ENCODE measurements at places on chromosomes 4 and X.

GRCh38 chr4:110610620-110610939, 12.3 kb downstream of the PITX2 start:
- DNase-seq = no peak

DNA sequence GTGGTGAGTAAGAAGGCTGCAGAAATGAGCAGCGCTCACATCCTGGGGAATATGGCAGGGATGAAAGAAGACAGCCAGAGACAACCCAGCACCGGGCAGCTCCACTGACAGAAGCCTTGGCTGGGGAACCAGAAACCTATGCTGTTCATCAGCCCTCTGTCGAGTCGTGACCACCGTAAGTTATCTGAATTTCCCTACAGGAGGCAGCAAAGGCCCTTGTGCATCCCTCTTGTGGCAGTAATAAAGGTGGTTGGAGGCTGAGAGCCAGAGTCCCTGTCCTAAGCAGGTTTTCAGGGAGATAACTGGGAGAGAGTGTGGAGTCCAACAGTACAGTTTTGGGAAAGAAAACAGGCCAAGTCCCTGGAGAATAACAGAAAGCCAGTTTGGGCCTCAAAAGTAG, 194.0 kb upstream of the BOD1L1 start:
- DNase-seq = no peak

GRCh38 chr4:84309191-84309590, 189.9 kb downstream of the NKX6-1 start:
- DNase-seq = no peak

GRCh38 chr4:111773858-111774257, 371.4 kb upstream of the FAM241A start:
- no peak for DNase-seq

- DNase-seq = no peak
These were observed 27.5 kb upstream of the OTUD4 start for GRCh38 chr4:145207934-145208333.

- DNase-seq = no peak
These were observed 381.9 kb downstream of the PRDM5 start for GRCh38 chr4:120540625-120541024.

DNA sequence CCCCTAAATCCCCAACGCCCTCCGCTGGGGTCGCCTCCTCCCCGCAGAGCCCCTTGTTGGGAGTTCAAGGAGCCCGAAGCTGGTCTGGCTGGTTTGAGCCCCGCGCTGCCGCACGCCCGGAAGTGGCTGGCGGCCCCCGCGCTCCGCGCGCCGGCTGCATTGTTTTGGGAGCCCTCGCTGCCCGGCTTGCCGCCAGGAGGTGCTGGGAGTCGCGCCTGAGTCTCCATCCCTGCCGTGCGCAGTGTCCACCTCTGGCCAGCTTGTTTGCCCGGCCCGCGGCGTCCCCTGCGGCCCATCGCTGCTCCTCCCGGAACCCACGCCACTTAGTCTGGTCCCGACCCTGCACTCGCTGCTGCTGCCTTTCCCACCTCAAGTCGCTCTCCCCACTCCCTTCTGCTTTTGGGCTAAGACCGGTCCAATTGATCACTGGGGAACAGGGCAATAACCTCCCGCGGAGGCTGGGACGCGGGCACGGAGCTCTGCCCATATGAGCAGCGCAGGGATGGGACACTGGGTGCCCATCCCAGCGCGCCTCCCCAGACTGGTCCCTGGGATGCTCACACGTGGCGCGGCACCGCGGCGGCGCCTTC, 2.2 kb upstream of the SFRP2 start:
- DNase-seq = peak; percentile 53

GRCh38 chr4:143654571-143654970, 45.9 kb downstream of the FREM3 start:
- no peak for DNase-seq

GRCh38 chr4:88158489-88159228, at the start of gene ABCG2:
ABCG2 (minus strand) TSS chr4:88158639; CDS start chr4:88139995, 18,644 bp downstream.
- DNase-seq = peak; percentile 53
